Activated CD4-positive, alpha-beta T cell treated with anti-CD3 and anti-CD28 coated beads, Interleukin-2, amount 50 U/mL, for 48 hours (primary cell): ENCODE measurements at places on chromosomes 7 and 10.

DNA sequence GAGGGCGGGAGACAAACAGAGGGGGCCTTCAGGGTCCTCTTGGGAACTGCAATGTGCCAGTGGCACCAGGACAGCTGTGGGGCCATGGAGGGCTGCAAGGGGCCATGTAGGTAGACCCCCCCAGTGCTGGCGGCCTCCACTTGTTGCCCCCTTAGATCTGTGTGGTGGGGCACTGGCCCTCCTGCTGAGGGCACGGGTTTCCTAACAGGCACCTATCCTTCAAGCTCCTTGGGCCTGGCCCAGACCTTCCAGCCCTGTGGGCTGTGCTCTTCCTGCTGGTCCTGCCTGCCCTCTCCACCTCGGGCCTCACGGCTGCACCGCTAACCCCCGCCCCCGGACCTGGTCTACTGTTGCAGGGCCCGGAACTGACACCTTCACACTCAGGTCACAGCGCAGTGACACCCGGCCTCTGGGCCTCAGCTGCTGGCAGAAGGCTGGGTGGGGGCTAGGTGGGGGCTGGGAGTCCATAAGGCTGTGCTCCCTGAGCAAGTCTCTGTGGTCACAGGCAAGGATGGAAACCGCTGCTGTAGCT, 12.6 kb downstream of the RASGEF1A start:
- DNase-seq = no peak

DNA sequence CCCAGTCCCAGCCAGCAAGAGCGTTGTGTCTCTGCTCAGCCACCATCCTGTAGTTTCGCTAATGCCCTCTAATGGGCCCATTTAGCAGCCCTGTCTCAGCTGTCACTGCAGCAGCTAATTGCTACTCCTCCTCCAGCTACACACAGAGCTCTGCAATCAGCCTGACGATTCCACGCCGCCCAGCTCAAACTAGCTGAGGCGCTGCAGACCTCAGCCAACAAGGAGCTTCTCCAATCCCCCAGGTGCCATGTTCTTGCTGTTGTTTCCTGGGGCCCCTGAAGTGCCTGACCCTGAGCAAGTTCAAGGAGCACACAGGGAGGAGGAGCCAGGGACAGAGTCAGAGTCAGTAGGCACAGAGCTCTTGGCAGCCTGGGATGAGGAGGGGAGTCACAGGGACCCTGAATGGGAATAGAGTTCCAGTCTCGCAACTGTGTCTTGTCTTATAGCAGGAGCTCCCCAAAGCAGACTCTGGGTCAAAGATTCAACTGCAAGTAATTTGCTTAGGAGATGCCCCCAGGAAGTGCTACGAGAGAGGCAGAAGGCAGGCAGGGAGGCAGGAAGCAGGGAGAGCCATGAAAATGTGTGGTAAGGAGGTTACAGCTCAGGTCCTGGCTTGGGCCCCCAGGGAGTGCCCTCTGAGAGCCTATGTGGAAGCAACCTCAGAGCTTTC, 135.8 kb upstream of the UNC5B start:
- DNase-seq = no peak

GRCh38 chr10:33252794-33253203, 81.7 kb downstream of the NRP1 start:
- no peak for DNase-seq

GRCh38 chr7:17965603-17966002, 25.3 kb upstream of the SNX13 start:
- no peak for DNase-seq

DNA sequence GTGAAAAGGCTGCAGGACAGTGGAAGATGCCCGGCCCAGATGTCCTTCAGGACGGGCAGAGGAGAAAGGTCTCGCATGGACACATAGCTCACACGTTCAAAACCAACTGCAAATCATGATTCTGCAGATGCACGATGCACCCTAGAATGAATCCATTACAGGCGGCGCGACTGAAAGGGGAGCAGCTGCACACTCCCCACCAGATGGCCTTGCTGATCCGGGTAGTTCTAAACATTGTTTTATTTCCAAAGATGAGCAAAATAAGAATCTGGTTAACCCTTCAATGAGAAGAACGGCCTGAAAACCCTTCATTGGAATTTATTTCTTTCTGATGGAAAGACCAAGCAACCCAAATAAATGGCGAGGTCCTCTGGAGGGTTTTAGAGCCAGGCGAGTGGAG, 33.8 kb downstream of the CHST15 start:
- DNase-seq = no peak

- no peak for DNase-seq
Observed at GRCh38 chr10:86110156-86110786, 256.3 kb downstream of the GRID1 start.

- no peak for DNase-seq
Observed at GRCh38 chr7:76346097-76346496, 12.7 kb downstream of the YWHAG start.

DNA sequence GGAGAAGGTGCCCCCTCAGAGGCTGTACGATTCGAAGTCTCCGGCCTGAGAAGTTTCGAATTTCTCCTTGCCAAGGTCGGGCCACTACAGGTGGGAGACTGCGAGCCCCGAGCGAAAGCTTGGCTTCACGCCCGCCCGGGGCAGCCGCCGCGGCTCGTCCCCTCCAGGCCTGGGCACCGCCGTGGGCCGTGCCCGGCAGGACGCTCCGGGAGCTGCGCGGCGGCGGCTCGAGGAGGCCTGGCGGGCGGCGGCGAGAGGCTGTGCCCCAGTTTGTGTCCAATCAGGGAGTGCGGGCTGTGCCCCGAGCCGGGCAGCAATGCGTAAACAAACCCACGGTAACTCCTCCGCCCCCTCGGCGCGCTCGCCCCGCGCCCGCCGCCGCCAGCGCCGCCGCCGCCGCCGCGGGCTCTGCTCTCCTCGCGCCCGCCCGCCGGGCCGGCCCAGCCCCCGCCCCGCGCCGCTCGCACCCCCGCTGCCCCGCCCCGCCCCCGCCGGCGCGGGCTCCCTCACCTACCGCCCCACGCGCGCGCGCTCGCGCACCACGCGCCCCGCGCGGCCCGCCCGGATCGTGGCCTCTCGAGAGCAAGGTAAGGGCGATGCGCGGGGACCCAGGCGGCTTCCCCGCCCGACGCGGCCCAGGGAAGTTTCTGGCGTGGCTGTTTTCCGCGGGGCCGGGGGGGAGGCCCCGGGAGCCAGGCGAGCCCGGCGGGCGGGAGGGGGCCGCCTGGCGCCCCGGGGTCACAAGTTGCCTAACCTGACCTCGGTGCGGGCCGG, 57.8 kb upstream of the PCGF5 start:
- DNase-seq = peak; percentile 67

DNA sequence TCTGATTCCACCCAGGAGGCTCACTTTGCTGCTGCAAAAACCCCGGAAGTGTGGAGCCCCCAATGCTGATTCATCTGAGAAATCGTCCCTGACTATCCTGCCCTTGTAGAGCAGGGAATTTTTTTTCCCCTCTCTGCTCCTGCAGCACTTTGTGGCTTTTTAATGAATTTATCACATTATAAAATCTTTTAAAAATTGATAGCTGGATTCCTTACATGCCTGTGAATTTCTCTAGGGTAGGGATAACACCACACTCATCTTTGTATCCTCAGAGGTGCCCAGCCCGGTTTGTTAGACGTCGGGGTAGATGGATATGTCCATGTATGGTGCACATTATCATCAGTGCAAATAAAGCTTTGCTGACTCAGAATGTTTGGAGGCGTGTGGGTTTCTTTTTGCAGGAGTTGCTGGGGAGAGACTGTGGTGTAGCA, 185.7 kb downstream of the STK31 start:
- no peak for DNase-seq

GRCh38 chr7:96041171-96041570, 268.8 kb downstream of the DYNC1I1 start:
- no peak for DNase-seq

DNA sequence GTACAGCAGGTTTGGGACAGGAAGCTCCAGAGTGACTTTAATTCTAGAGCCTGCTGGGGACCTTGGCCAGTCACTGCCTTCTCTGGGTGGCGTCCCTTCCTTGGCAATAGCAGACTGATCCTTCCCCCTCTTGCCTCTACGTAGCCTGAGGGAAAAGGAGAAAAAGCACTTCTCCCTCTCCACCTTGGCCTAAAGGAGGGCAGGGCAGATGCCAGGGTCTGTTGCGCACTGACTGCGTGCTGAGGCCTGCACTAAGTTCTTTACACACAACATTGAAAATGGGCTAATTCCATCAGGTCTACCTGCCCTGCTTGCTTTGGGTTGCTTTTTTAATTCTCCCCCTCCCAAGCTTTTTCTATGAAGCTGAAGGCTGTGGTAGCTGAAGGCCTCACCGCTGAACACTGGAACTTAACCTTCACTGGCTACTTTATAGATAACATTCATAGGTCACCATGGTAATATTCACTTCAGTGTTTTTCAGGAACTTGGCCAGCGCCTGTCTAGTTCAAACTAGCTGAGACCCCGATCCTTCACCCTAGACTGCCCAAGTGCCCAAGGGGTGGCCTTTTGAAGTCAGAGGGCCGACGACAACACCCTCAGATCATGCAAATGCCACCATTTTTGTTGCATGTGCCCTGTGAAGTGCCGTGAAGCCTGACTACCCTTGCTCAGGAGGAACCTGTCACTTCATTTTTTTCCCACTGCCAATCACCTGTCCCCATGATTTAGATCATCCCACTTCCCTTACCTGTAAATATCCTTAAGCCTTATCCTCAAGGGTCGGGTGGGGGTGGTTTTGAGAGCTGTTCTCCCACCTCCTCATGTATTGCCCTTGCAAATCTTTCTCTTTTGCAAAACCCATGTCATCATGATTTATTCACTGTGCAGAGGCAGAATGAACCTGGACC, 28.7 kb downstream of the PRF1 start:
- no peak for DNase-seq

GRCh38 chr7:30390736-30391636, 87.6 kb downstream of the NOD1 start:
- DNase-seq = no peak

- no peak for DNase-seq
Observed at GRCh38 chr7:27139334-27140125, 4.0 kb downstream of the HOXA5 start.

- no peak for DNase-seq
Observed at GRCh38 chr7:113464096-113464855, 345.9 kb upstream of the SMIM30 start.

DNA sequence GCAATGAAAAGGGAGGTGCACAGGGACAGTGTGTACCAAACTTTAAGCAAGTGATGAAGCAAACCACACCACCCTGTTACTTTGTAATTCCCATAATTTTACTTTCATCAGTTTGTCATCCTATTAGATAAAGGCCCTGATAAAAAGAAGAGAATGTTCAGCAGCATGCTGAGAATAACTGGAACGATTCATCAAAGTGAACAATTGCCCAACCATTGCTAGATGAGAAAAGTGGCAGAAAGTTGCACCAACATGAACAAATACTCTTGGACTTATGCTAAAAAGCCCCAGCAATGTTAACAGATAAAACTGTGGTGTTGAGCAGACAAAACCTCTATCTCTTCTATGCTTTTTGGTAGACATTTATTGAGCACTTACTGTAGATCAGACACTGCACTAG, 75.5 kb upstream of the PCGF5 start:
- no peak for DNase-seq

- DNase-seq = no peak
Observed at GRCh38 chr7:131057015-131057793, 270.5 kb upstream of the MKLN1 start.

GRCh38 chr7:80263821-80264220, 129.2 kb downstream of the GNAI1 start:
- DNase-seq = no peak

DNA sequence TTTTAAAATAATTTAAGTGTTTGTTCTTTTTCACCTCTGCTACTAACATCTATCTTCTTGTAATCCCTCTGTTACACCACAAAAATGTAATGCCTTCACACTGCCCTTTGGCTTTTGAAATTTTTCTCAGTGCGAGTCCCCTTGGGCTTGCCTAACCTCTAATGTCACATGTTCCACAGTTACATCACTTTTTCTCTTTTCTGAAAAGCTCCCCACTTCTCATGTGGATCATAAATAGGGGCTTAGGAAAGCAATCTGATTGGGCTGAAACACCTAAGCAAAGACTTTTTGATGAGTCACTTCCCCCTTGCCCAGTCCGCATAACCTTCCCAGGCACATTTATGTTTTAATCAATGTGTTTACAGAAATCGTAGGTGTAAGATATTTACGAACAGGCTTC, 288.2 kb downstream of the IPMK start:
- no peak for DNase-seq

DNA sequence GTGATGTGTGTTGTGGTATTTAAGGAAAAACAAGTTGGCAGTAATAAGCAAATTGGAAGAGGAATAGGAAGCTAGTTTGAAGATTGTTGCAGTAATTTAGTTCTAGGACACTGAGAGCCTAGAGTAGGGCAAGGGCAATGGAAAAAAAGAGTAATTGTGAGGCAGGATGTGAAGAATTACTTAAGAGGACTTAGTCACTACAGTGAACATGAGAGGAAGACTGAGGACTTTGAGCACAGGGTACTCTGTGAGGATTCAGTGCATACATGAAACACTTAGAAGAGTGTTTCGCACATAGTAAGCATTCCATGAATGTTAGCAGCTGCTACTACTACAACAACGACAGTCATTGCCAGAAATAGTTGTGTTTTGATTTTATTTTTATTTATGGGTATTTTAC, 30.9 kb upstream of the DKK1 start:
- no peak for DNase-seq

DNA sequence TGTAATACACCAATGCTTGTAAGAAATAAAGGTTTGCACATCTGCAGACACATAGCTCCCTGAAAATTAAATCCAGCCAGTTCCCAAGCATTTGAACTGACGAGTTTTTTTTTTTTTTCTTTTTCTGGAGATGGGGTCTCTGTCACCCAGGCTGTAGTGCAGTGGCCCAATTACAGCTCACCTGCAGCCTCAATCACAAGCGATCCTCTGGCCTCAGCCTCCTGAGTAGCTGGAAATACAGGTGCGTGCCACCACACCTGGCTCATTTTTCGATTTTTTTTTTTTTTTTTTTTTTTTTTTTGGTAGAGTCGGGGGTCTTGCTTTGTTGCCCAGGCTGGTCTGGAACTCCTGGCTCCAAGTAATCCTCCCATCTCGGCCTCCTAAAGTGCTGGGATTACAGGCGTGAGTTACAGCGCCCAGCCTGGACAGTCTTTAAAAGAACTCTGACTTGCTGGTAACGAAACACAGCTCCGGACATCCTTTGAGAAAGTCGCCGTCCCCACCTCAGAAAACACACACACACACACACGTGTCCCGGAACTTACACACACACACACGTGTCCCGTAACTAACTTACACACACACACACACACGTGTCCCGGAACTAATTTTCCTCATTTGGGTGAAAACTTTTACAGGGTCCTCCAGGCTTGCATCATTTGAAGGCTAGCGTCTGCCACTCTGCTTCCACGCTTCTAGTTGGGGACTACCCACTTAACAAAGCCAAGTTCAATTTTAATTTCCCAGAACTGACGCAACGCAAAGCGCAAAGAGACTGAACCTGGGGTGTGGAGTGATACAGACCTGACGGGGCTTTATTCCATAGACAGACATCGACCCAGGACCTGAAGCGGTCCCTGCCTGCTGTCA, 18.6 kb downstream of the OCM2 start:
- DNase-seq = no peak

GRCh38 chr7:157318015-157318706, 18.6 kb upstream of the DNAJB6 start:
- peak; percentile 29 for DNase-seq
